Effector memory CD4-positive, alpha-beta T cell (primary cell): ENCODE measurements at places on chromosomes 7 and 10.

DNA sequence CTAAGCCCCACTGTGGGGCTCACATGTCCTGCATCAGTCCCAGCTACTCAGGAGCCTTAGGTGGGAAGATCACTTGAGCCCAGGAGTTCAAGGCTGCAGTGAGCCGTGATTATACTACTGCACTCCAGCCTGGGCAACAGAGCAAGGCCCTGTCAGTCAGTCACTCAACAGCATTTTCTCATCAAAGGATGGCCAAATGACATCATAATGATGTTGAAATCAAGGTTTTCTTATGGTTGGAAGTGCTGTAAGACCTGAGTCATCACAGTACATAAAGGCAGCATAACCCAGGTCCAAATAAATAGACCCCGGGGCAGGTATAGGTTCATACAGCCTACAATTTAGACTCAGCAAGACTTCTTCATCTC, 341.1 kb downstream of the PARD3 start:
- DNase-seq: no peak

GRCh38 chr7:97187067-97187466, 69.6 kb downstream of the SDHAF3 start:
- DNase-seq: no peak

DNA sequence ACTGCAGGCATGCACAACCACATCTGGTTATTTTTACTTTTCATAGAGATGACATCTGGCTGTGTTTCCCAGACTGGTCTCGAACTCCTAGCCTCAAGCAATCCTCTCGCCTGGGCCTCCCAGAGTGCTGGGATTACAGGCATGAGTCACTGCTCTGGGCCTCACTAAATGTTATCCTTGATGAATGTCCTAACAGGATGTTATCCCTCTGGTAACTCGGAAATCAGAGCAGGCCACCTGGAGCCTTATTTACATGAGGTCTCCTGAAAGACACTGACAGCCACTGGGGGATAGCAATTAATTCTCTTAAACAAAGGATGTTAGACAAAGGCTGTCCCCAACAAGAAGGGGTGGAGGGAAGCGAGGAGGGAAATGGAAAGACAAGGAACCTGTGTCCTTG, 4.5 kb upstream of the ZNF438 start:
- no peak for DNase-seq

GRCh38 chr7:20310963-20311742, 19.5 kb upstream of the ITGB8 start:
- DNase-seq: no peak

DNA sequence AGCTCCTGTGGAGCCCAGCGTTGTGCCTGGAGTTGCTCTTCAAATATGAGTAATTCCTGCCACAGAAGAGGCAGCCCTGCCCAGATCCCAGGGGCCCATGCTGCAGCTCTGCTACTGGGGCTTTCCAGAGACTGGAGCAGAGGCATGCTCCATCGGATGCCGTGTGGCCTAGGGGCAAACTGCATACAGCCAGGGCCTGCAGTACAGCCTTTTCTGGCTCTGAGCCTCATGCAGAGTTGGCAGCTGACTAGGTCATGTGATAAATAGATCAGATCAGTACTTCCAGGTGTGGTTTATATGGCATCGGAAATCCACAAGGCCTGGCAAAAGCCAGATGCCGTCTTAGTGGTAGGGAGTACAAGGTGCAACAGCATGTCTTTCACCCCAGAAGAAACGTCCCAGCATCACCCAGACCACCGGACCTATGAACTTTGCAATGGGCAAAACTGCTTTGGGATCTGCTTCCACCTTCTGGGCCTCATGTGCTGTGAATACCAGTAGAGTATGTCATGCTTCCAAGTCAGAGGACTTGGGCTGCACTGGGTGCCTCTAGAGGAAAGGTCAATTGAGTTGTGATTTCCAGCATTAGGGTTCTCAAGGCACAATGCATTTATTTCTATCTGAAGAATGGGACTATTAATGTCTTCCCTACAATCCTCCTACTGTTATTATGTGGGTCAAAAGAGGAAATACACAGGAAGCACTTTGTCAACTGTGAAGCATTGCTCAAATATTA, 250.7 kb upstream of the ZNF32 start:
- no peak for DNase-seq

- no peak for DNase-seq
These were observed 32.8 kb downstream of the SLC35G1 start for GRCh38 chr10:93926613-93927012.

DNA sequence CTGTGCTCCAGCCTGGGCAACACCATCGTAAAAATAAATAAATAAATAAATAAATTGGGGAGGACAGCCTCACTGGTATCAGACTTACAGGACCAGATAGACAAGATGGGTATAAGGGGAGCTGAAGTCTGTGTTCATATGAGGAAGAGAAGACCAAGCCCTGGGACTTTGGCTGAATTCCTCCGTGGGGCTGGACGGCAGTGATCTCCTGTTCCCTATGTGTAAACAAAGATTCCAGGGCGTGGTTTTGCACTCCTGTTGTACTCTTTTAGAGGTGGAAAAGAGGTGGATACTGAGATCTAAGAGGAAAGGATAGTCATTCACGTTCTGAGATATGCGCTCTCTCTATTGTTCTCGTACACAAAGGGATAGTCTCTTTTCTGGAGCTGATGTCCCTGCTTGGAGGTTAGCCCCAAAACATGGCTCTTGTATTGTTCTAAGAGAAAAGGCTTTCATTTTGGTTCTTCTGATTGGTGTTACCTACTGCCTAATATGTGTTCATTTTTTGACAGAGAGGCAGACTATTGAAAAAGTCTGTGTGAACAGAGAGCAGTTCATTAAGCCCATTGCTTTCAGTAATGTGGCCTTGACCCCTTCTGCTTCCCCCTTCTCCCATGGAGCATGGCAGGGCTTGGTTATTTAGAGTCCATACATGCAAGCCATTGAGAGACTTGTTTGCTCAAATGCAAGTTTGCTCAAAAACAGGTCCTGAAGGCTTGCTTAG, 12.3 kb downstream of the KCTD7 start:
- DNase-seq: no peak

DNA sequence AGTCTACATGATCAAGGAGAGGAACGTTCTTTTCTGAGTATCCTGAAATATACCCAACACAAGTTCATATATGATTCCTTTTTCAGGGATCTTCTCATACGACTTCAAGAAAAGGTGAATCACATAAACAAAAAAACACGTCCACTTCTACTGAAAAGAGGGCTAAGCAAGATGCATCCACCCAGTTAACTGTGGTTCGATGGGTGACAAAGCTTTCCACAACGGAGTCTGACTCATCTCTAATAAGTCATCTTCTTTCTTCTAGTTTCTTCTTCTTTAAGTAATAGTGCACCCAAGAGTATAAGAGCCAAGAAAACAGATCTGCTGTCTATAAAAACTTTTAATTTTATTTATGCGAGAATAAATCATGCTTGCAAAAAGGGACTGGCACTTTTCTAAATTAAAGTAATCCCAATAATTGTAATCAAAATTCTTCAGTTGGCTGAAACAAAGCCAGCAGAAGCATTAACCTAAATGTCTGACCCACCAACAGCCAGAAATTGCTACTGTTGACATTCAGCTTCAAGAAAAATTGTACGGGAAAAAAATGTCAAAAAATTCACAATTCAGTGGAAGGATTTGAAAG, 146.9 kb upstream of the ANK3 start:
- no peak for DNase-seq

GRCh38 chr10:219731-220472, 84.6 kb downstream of the ZMYND11 start:
- DNase-seq: no peak

DNA sequence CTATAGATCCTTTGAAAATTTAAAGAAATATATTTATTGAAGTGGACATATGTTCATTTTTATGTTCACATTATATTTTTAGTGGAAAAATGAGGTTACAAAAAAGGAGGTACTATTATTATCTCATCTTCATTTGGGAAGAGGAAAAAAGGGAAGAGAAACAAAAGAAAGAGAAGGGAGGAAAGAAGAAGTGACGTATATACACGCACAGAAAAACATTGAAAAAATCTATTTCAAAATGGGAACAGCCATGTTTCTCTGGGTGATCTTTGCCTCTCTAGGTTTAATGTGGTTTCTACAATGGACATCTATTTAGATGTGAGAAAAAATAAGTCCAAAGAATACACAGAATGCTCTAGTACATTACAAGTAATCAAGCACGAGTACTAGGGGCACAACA, 14.8 kb downstream of the ANK3 start:
- no peak for DNase-seq

GRCh38 chr10:74373059-74373458, 222.0 kb downstream of the ADK start:
- no peak for DNase-seq

GRCh38 chr10:61211468-61211867, 241.7 kb downstream of the TMEM26 start:
- no peak for DNase-seq

GRCh38 chr7:26520483-26520882, 228.8 kb downstream of the SNX10 start:
- DNase-seq: no peak

GRCh38 chr10:86411281-86411841, 44.8 kb upstream of the GRID1 start:
- DNase-seq: no peak

DNA sequence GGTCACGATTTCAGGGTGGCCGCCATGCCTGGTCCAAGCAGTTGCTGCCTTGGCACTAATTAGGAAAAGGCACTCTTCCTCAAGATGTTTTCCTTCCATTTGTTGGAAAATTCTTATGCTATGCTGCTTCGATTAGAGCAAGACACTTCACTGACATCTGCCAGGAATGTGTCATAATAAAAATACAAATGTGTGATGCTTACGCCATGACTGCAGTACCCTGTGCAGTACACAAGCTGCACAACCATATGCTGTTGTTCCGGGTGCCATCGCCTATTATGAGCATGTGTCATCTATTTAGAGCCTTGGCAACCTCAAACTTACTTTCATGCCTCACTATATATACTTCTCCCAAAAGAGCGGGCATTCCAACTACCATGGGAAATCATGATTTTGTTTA, 14.9 kb upstream of the MPP7 start:
- DNase-seq: no peak

- no peak for DNase-seq
These were observed 163.7 kb downstream of the SEMA3D start for GRCh38 chr7:85023066-85023712.

GRCh38 chr7:144728551-144728950, 107.3 kb downstream of the TPK1 start:
- DNase-seq: no peak

DNA sequence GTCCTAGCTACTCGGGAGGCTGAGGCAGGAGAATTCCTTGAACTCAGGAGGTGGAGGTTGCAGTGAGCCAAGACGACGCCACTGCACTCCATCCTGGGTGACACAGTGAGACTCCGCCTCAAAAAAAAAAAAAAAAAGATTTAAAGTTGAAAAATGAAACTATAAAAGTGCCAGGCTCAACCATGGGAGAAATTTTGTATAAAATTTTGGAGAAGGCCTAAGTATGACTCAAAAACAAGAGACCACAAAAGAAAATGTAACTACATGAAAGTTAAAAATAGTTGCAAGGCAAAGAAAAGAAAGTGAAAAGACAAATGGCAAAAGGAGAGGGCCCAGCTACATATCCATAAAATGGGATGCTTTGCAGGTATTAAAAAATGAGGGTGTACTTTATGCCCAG, 104.1 kb downstream of the ARHGAP22 start:
- DNase-seq: no peak

- DNase-seq: no peak
These were observed 92.0 kb downstream of the SFMBT2 start for GRCh38 chr10:7318836-7319235.

- DNase-seq: no peak
These were observed 119.1 kb upstream of the FAM3C start for GRCh38 chr7:121515229-121515628.

GRCh38 chr7:36044101-36044892, 108.8 kb upstream of the EEPD1 start:
- no peak for DNase-seq

DNA sequence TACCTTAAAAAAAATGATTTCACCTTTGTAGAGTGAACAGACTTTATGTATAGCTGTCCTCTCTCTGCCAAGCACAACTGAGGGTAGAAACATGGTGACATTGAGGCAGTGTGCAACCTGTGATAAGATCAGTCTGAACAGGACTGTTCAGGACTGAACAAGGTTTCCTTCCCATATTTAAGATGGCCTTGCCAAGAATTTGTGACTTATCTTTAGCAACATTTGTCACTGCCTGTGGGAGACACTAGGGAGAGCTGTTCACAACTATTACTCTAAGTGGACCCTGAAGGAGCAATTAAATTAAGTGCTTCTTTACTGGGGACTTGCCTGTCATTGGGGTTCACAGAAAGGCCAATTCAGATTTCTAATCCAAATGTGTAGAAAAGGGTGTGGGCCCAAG, 6.7 kb downstream of the OR13A1 start:
- DNase-seq: no peak

DNA sequence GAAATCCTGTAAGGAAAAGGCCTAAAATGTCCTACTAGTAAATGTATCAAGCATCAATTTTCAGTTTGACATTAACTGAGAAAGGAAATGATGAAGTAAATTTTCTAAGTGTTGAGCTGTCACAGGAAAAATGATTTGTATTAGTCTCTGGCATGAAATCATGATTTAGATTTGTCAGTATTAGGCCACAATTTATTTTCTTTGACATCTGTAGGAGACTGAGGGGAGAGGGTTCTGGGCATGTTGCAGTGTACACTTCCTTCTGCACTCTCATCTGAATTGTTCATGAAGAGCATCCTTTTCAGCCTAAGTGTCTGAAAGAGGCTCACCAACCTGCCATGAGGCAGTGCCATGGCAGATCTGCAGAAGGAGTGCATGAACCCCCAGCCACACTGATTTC, 15.9 kb downstream of the ADRB1 start:
- no peak for DNase-seq
